NCI-H82 (cell line): ENCODE measurements at places on chromosomes 2 and 18.

GRCh38 chr2:68362749-68363148 lies 2.3 kb upstream of the PLEK start:
- DNase-seq = no peak

DNA sequence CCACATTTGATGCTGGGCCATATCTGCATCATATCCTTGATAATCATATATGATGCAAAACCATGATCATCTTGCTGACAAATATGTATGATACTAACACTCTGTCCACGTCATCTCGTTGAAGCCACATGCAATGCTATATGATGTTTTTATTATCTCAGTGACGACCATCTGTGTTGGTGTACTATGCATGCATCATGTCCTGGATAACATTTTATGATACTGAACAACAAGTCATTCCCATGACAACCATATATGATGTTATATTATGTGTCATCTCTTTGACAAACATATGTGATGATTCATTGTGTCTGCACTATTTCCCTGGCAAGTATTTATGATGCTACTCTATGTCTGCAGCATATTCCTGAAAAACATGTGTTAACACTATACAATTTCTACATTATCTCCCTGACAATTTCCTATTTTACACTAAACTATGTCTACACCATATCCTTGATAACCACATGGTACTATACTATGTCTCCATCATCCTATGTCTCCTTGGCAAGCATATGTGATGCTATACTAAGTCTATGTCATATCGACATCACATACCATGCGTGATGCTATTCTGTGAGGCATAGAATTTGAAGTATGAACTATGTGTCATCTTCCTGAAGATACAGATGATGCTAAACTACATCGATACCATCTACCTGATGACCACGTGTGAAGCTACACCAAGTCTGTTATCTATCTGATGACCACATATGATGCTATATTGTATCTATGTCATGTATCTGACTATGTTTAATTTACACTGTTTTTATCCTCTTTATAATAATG lies 37.0 kb downstream of the DAW1 start:
- DNase-seq = no peak

- no peak for DNase-seq
Observed at GRCh38 chr2:180662521-180662920, 317.9 kb upstream of the UBE2E3 start.

DNA sequence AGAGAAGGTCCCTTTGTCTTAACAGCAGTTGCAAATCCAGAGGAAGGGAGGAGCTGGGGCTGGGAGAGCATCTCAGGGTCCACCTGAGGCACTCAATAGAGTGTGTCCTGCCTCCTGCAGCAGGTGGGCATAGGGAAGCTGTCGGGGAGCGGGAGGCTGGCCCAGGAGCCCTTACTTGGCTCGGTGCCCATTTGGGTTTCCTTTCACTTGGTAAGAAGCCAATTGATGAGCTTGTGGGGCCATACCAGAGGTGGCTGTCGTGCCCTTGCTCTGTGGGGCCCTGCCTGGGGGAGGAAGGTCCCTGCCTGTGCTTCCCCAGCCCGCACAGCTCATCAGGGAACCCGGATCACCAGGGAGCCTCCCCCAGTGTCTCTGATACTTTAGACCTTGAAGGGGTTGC lies 229.7 kb downstream of the DYSF start:
- no peak for DNase-seq

DNA sequence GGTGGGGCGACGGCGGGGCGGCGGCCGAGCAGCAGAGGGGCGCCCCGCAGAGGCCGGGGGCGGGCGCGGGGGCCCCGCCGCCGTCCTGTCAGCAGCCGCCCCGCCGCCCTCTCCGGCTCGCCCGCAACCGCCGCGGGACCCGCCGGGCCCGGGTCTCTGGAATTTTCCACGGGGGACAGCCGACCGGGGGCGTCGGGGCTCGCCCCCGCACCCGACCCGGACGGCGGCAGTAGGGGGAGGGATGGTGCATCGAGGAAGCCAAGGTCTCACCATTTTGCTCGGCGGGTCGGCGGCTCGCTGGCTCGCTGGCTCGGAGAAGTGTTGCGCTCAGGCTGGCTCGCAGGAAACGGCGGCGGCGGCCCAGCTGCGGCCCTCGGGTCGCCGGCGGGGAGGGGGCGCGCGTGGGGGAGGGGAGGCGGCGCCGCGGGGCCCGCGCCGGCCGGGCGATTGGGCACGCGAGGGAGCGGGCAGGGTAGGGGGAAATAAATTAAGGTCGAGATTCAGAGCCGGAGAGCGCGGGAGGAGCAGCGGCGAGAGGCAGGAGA lies 405 bp downstream of the PPP3R1 start:
- peak; percentile 59 for DNase-seq

DNA sequence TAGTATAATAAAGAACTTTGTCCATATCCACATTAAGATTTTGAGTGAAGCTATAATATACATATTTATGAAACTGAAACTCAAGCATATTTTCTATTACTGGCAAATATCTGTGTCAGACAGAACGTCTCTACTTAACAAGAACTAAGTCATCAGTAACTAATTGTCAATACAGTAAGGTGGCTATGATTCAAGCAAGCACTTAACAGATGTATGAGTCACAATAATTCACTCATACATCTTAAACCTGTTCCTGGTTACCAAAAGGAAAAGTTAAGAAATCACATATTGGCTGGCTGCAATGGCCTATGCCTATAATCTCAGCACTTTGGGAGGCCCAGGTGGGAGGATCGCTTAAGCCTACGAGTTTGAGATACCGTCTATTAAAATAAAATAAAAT lies 96.0 kb downstream of the SOS1 start:
- DNase-seq = no peak

- DNase-seq = no peak
Observed at GRCh38 chr2:28972778-28973335, 8.2 kb upstream of the TOGARAM2 start.

GRCh38 chr2:210445116-210445707 lies 31.3 kb downstream of the LANCL1 start:
- DNase-seq = peak; percentile 35

DNA sequence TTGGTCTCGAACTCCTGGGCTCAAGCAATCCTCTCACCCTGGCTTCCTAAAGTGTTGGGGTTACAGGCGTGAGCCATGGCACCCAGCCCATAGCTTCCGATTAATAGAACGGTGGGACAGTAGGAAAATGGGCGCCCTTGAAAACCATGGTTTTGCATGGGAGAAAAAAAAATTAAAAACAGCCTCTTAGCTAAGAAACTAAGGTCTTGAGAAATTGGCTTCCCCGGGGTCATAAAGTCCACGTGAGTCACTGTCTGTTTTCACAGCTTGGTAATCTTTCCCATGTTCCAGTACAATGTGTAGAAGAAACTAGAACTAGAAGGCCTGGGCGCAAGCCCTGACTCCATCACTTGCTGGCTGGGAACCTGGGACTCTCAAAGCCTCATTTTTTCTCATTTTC lies 20.7 kb downstream of the B3GNT2 start:
- no peak for DNase-seq

- no peak for DNase-seq
Observed at GRCh38 chr18:47501946-47502345, 250.5 kb upstream of the SKOR2 start.

- DNase-seq = no peak
Observed at GRCh38 chr2:108938077-108938710, 50.8 kb downstream of the EDAR start.

GRCh38 chr2:212737392-212738172 lies 199.0 kb upstream of the ERBB4 start:
- no peak for DNase-seq

DNA sequence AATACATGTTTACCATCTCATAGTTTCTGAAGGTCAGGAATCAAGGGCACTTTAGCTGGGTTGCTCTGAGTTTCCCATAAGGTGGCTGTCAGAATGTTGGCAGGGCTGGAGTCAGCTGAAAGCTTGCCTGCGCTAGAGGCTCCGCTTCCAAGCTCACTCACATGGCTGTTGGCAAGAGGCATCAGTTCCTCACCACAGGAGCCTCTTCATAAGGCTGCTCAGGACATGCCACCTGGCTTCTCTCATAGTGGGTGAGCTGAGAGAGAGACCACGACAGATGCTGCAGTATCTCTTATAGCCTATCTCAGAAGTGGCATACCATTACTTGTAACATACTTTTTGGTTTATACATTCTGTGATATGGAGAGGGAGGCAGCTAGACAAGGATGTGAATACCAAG lies 7.2 kb downstream of the HADHB start:
- no peak for DNase-seq

GRCh38 chr2:204072443-204073324 lies 136.1 kb downstream of the ICOS start:
- DNase-seq = peak; percentile 72

GRCh38 chr18:57918601-57919000 lies 115.5 kb upstream of the ATP8B1 start:
- peak; percentile 85 for DNase-seq

DNA sequence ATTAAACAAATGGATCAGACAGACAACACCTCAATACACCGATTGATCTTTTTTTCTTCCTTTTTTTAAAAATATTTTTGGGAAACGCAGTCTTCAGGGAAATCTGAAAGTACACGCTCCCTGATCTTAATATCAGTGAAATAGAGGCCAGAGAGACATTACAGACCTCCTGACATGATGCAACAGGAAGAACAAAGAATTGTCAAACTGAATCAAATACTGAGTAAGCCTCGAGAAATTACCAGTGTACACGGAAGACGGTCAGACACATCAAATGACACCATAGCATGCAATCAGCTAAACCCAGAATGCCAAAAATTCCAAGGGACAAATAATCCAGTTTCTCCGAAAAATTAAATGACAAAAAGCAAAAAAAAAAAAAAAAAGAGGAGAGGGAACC lies 80.2 kb upstream of the NFU1 start:
- no peak for DNase-seq

GRCh38 chr2:128016620-128017019 lies 11.2 kb downstream of the SAP130 start:
- DNase-seq = no peak

DNA sequence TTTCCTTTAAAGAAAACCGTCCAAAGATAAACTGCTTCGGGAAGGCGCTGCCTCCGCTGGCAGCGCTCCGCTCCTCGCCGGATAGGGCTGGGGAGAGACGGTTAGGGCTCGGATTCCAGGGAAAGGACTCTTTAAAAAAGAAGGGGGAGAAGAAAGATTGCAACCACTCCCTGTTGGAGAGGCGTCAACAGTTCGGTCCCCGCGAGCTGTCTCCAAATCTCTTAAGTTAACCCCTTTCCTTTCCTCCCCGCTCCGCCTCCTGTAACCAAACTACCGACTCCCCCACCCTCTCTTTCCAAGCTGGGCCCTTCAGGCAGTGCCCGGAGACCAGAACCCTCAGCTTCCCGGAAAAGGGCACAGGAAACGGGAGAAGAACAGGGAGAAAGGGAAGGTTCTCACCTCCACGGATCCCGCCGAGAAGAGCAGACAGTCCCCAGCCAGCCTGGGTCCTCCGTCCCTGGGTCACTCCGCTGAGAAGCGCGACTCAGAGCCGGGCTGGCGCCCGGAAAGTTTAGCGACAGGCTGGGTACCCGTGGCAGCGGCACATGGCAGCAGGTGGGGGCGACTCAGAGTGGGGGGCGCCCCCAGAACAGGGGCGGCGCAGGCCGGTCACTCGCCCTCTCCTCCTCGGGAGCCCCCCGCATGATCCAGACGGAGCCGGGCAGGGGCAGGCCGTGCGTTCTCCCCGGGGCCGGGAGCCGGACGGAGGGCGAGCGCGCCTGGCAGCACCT lies 675 bp downstream of the FZD5 start:
- DNase-seq = peak; percentile 69

DNA sequence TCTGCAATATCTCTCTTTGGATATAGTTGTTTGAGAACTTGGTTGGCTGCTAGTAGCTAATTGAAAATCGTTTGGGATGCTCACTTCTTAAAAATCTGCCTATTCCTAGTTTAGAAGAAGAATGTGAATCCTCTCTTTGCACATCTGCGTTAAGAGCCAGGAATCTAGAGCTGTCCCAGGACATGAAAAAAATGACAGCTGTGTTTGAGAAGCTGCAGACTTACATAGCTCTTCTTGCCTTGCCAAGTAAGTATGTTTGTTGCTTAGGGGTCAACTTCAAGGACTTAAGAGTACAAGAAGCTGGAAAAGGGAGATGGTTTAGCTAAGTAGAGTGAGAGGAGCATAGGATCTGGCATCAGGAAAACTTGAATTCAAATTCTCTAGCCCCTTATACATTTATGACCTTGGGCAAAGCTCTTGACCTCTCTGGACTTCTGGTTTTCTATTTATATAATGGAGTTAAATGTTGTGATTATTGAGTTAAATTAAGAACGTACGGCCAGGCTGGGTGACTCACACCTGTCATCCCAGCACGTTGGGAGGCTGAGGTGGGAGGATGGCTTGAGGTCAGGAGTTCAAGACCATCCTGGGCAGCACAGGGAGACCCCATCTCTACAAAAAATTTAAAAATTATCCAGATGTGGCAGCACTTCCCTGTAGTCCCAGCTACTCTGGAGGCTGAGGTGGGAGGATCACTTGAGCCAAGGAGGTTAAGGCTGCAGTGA lies 55.2 kb upstream of the STON1 start:
- DNase-seq = no peak

- DNase-seq = no peak
Observed at GRCh38 chr2:160091381-160091780, 29.0 kb upstream of the PLA2R1 start.

DNA sequence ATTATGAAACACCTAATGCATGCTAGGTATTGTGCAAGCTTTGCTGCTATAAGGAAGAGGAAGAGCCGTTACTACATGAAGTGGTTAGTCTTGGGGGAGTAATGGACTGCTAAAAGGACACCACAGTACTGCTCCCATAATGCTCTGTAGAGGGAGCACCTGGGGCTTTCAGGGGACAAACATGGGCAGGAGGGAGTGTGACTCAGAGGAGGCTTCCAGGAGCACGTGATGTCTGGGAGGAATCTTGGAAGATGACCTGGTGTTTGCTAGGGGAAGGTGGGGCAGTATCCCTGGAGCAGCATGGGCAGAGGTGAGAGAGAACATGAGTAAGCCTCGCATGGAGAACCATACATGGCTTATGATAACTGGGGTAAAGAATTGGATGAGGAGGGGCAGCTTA lies 18.8 kb downstream of the MAPK4 start:
- no peak for DNase-seq

- no peak for DNase-seq
Observed at GRCh38 chr2:31644551-31644950, 63.8 kb upstream of the SRD5A2 start.

- DNase-seq = peak; percentile 44
Observed at GRCh38 chr18:12076424-12077140, 17.1 kb upstream of the ANKRD62 start.

GRCh38 chr18:32770666-32771168 lies 2.1 kb downstream of the KLHL14 start:
- DNase-seq = no peak
